ENCODE measurements at places on chromosomes 12 and 14.
A peak's percentile ranks its signal among the peaks of the same experiment; 100 is the strongest.

GRCh38 chr12:47841910-47842309, 22.2 kb upstream of the HDAC7 start:
- DNase-seq, result no peak

DNA sequence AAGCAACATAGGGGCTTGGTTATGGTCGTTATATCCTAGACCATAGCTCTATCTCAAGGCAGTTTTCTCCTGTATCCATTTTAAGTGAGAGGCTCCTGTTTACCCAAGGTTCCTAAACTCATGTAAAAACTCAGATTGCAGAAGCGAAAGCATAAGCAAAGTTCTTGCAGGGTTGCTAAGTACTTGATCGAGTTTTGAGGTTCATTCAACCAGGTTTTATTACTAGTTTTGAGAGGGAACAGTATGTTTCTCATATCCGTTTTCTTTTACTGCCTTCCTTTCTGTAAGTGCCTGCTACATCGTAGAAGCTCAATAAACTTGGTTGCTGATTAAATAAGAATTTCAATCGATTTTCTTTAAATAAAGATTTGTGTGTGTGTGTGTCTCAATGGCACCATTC, 5.1 kb downstream of the AKAP3 start:
- DNase-seq, result no peak

- DNase-seq, result no peak
Observed at GRCh38 chr14:57362361-57362760, 28.0 kb upstream of the NAA30 start.

DNA sequence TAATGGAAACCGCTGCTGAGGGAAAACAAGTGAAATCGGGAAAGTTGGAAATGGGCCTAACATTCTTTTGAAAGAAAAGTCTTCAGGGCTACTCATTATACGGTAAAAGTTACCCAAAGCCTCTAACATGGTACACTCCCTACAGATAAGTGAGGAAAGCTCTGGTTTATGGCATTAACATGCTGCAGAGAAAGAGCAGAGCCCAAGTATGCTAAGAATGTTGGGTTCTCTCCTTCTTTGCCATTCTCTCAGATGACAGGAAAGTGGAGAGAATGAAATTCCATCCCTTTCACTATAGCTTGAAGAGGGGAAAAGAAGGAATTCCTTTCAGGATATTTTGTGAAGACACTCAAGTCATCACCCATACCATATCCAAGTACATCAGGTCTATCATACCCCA, 348.0 kb downstream of the SEC23A start:
- no peak for DNase-seq

DNA sequence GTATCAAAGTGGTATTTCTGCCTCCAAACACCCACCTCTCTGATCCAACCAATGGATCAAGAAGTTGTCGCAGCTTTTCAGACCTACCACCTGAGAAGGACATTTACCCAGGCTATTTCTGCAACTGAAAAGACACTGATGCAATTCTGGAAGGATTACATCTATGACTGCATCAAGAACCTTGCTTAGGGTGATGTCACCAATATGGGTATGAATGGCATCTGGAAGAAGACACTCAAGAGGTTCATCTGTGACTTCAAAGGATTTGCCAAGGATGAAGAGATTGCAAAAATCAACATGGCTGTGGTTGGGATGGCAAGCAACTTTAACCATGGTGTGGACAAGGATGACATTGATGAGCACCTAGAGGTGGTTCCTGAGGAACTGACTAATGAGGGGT, 154.2 kb downstream of the PCNX1 start:
- no peak for DNase-seq

- no peak for DNase-seq
Observed at GRCh38 chr12:89799316-89799715, 90.7 kb upstream of the ATP2B1 start.

- DNase-seq, result peak; percentile 19
Observed at GRCh38 chr14:52950410-52950897, 396 bp downstream of the FERMT2 start.

DNA sequence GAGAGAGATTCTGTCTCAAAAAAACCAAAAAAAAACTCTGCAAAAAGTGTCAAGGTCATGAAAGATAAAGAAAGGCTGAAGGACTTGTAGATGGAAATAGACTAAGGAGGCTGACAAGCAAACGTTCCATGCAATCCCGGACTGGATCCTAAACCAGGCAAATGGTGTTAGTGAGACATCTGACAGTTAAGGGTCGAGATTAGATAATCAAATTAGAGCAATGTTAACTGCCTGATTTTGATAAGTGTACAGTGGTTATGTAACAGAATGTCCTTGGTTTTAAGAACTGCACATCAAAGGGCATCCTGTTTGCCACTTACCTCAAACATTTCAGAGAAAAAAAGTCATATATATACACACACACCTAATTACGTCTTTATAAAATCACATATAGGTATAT, 3.5 kb upstream of the RAN start:
- DNase-seq, result no peak

GRCh38 chr12:12723681-12724420, 6.7 kb downstream of the CDKN1B start:
- DNase-seq, result peak; percentile 70

- DNase-seq, result no peak
Observed at GRCh38 chr12:52622349-52622748, 4.0 kb upstream of the KRT73 start.

- no peak for DNase-seq
Observed at GRCh38 chr12:56530390-56531055, 8.9 kb downstream of the RBMS2 start.

DNA sequence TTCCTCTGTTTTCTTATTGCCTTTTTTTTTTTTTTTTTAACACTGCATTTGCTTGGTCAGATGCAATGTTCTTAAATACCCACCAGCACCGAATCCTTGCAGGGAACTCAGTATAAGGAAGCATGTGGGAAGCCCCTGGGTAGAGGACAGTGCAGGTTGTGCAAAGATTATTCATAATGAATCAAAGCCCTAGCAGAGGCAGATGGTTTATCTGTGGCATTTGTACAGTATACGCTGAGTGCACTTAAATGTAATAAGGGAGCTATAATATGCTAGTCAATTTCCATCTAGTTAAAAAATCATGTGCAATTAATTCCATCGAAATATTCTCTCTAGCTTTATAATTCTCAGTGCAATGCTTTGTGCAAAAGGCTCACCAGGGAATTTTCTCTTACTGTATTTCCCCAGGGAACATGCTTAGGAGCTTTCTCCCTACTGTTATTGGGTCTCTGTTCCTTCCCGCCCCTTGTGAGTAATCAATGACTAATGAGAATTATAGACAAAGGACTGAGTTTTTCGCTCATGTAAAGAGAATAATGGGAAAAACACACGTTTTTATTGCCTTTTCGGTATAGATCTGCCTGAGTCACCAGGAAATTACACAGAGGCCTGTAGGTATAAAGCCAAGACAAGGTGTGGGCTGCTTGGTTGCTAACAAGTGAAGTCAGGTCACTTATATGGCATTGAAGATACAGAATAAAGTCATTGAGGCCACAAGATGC, 1214.3 kb upstream of the TMEM132C start:
- no peak for DNase-seq

DNA sequence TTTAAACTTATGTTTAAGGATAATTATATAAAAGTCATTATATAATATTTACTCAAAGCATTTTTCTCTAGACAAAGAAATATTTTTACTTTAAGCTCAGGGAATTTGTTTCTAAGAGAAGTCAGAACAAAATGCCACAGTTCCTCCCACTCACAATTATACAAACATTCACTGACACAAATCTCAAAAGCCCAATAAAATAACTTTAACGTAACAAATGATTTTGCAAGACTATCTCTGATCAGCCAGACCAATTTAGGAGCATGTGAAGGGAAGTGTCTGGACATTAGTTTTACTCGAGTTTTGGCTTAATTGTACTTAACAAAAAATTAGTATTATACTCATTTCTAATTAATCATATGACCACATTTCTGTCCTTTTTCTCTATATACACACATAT, 41.2 kb downstream of the COCH start:
- DNase-seq, result no peak

- DNase-seq, result no peak
Observed at GRCh38 chr14:22502007-22502406, 87.0 kb downstream of the DAD1 start.

- no peak for DNase-seq
Observed at GRCh38 chr14:21556378-21557083, 23.3 kb downstream of the OR10G3 start.

DNA sequence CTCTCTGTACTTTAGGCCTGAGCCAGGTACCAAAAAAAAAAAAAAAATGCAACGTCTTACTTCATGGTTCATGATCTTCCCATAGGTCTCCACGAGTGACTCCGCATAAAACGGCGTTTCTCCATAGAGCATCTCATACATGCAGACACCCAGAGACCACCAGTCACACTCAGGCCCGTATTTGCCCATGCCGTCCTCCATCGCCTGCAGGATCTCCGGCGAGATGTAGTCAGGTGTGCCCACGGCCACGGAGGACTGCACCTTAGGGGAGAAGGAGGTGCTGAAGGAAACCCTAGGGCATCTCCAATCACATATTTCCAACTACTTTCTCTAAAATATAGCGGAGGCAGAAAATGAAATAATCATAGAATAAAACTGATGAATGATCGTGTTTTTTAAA, 61.0 kb downstream of the AMN start:
- no peak for DNase-seq

DNA sequence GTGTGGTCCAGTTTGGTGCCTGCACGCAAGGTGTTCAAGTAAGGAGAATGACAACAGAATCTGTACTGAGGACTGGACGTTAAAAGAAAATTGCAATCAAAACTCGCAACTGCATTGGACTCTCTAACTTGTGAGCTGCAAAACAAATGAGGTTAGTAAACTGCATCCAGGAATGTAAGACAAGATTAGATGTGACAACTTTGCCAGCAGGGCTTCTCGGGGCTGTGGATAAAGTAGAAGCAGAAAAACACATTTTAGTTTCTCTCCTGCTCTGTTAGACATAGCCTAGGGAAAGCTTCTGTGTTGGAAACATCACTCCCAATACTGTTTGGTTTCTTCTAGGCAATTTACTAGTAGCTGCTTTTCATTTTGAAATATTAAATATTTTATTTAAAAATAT, 338.2 kb upstream of the NAV3 start:
- no peak for DNase-seq

GRCh38 chr12:95548056-95548538, 3.2 kb downstream of the USP44 start:
- DNase-seq, result peak; percentile 32

GRCh38 chr14:21796916-21797315, 123.3 kb upstream of the OR4E1 start:
- DNase-seq, result no peak

DNA sequence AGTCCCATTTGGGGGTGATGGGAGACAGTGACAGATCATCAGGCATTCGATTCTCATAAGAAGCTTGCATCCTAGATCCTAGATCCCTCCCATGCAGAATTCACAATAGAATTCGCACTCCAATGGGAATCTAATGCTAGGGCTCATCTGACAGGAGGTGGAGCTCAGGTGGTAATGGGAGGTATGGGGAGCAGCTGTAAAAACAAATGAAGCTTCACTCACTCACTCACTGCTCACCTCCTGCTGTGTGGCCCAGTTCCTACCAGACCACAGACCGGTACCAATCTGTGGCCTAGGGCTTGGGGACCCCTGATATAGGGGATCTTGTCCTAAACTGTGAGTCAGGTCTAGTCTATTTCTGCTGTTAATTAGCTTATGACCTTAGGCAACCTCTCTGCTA, 40.1 kb upstream of the EPS8 start:
- DNase-seq, result no peak

GRCh38 chr12:47323802-47324201, 244.0 kb upstream of the AMIGO2 start:
- DNase-seq, result no peak

DNA sequence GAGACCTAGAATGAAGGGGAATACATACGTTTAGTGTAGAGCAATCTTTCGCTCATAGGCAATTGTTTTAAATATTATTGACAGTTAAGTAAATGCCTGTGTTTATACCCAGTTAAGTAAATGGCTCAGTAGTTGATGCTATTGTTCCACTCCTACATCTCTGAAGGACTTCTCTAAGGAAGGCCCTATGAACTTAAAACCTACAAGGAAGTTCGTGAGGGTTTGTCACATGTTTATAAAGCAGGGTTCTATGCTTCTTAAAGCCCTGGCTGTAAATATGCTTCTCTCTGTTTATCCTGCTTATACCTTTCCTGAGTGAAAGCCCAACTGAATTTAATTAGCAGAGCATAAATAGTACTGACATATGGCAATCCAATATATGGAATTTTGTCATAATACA, 282.1 kb upstream of the NPAS3 start:
- no peak for DNase-seq

DNA sequence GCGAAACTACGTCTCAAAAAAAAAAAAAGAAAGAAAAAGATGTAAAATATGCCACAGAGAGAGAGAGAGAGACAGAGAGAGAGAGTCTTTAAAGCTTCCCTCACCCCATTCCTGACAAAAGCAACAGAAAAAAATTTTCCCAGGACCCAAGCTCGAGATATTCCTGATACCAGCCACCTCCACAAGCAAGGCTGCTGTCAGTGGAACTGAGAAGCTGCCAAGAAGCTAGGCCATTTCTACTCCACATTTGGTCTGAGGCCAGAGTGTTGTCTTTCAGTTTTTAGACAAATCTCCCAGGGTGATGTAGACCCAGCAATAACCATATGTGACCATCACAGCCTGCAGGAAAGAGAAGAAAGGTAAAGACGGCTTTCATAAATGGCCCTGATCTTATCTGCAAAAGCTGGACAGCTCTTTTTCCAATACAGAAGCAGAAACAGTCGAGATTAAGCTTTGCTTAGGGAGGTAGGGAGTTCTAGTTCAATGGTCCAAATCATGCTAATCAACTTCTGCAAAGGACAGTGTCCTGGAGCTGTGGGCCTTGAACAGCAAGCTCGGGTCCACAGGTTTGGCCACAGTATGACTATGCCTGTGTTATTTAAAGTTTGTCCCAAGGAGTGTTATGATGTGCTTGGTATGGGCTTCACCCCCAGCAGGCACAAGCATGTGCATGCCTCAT, 130.3 kb upstream of the NUDT4 start:
- no peak for DNase-seq

- no peak for DNase-seq
Observed at GRCh38 chr12:114406984-114407841, 1.3 kb upstream of the TBX5 start.

DNA sequence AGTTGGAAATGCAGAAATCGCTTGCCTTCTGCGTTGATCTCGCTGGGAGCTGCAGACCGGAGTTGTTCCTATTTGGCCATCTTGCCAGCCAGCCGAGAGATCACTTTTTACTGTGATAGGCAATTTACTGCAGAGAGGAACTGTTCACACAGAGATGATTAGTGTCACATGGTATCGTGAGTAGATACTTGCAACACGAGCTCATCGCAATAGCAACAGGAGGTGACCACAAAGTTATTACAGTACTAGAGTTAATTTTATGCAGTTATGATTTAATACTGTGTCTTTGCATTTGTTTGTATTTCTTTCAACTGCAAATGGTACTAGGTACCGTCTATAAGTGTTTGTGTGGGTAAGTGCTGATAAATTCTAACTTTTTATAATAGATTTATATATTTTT, 27.8 kb downstream of the NOPCHAP1 start:
- no peak for DNase-seq
